Stimulated activated CD4-positive, alpha-beta T cell treated with anti-CD3 and anti-CD28 coated beads, Interleukin-2, amount 100 ng/mL, for 48 hours (primary cell): ENCODE measurements at places on chromosomes 4 and X.

- DNase-seq, result no peak
Measured at GRCh38 chrX:53078943-53079342, 3.2 kb upstream of the TSPYL2 start.

GRCh38 chrX:72238183-72238582, 644 bp downstream of the ERCC6L start:
- no peak for DNase-seq

DNA sequence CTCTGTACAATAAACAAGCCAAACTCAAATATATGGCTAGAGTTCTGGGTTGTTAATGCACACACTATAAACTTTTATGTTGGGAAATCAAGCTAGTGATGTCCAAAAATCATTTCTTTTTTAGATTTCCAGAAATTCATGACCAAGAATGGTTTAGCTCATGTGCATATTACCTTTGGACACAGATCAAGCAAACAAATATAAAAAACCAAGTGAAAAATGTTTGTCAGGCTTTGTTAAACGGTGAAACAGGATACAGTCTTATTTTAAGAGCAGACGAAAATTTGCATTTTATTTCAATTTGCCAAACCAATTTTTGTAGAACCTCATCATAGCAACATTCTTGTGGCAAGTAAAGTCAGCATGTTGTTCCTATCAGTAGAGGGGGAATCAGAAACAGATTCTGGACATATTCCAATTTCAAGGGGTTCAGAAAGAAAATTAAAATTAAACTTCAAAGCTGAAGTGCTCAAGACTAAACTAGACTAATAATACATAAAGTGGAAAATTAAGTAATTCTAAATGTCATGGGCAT, 413.6 kb downstream of the TRIML1 start:
- DNase-seq, result no peak

GRCh38 chr4:14269824-14270223, 642.3 kb upstream of the BOD1L1 start:
- no peak for DNase-seq

GRCh38 chrX:82335772-82336171, 1133.9 kb downstream of the SH3BGRL start:
- DNase-seq, result no peak

GRCh38 chrX:3509934-3510333, 163.5 kb upstream of the MXRA5 start:
- DNase-seq, result no peak

- DNase-seq, result no peak
Measured at GRCh38 chr4:80471756-80472155, 136.2 kb downstream of the CFAP299 start.

DNA sequence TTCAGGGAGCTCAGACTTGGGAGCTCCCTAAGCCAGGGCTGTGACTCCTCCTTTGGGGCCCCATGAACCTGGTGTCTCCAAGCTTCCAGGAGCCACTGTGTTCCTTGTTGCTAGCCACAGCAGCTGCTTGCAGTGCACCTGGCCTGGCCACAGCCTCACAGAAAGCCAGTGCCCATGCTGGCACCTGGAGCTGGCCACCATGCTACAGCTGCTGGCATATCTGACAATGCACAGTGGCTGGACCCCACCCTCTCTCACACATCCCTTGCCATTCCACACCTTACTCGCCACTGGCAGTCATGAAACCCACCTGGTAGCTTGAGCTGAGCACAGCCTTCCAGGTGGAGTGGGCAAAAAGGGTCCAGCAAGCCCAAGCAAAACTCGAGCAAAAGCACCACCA, 441.7 kb downstream of the ARAP2 start:
- no peak for DNase-seq

GRCh38 chr4:147768113-147768512, 36.2 kb downstream of the ARHGAP10 start:
- no peak for DNase-seq

GRCh38 chrX:149715468-149715867, 3.6 kb downstream of the MAGEA11 start:
- no peak for DNase-seq

- no peak for DNase-seq
Measured at GRCh38 chr4:134961963-134962362, 760.4 kb upstream of the PABPC4L start.

DNA sequence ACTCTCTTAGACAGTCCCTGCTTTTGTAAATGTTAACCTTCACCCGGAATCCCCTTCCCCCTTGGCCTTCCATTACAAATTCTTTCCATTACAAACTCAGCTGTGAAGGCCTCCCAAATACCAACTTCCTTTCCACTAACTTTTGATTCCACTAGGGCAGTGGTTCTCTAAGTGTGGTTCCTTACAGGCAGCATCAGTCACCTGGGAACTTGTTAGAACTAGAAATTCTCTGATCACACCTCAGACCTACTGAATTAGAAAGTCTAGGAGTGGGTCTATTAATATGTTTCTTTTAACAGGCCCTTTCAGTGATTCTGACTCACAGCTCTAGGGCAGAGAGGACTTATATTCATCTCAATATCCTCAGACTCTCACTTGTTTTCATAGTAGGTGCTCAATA, 19.0 kb upstream of the MRPL1 start:
- DNase-seq, result no peak

DNA sequence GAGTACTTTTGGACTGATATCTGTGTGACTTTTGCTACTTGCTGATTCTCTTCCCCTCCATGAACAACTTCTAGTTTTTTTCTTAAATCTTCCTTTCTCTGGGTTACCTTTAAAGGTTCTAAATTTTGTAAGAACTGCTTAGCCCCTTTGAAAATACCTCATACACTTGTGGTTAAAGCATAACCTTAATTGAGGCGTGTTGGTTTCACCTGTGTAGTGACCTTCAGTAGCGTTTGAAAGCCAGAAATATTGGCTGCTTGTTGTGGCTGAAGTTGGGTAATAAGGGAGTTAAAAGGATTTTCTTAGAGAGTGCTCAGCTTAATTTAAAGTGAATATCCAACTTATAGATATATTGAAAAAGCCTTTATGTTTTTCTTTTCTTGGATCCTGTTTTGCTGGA, 32.0 kb downstream of the MAGEC1 start:
- no peak for DNase-seq

- DNase-seq, result no peak
Measured at GRCh38 chr4:111323496-111323895, 700.6 kb upstream of the PITX2 start.

- DNase-seq, result no peak
Measured at GRCh38 chr4:102786279-102786678, 25.5 kb upstream of the MANBA start.

- no peak for DNase-seq
Measured at GRCh38 chrX:118521435-118521834, 25.8 kb downstream of the DOCK11 start.

- no peak for DNase-seq
Measured at GRCh38 chrX:44843318-44843702, 511 bp upstream of the DUSP21 start.

GRCh38 chr4:13126976-13127910, 356.9 kb downstream of the RAB28 start:
- no peak for DNase-seq

GRCh38 chr4:20859097-20859781, 159.0 kb downstream of the PACRGL start:
- no peak for DNase-seq

GRCh38 chr4:111789901-111790640, 355.2 kb upstream of the FAM241A start:
- no peak for DNase-seq

DNA sequence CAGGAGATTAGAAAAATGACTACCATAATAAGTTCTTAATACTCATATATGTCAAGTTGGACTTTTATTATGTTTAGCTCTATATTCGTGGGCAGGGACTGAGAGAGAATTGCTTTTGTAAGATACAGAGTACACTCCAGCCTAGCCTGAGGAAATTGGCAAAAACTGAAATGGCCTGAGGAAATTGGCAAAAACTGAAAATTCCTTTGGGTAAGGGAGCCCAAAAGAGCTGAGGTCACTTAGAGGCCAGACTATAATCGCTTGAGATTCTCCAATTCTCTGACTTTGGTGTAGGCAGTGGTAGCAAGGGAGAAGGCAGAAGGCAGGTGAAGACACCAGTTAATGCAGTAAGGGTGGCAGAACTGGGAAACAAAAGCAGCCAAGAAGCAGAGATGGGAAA, 124.5 kb upstream of the HCCS start:
- no peak for DNase-seq

GRCh38 chr4:7295197-7295910, 103.0 kb downstream of the SORCS2 start:
- no peak for DNase-seq

DNA sequence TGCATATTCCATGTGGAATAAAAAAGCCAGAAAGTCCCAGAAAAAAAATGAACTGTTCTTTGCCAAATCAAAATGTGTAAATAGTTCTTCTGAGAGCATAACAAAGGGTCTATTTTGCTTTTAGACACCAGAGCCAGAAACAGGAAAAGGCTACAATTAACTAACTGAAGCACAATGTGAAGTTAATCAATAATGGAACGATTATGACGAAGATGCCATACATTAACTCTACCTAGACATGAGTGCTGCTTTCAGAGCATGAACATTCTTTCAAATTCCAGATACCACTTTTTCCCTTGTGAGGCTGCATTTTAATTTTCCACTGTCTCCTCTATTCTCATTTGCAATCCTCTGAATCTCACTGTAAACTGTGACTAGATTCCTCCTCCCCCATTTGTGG, 48.7 kb upstream of the PHOX2B start:
- DNase-seq, result no peak

- no peak for DNase-seq
Measured at GRCh38 chr4:78863254-78863869, 75.9 kb downstream of the PAQR3 start.

- no peak for DNase-seq
Measured at GRCh38 chr4:123559955-123560871, 163.6 kb downstream of the SPRY1 start.

DNA sequence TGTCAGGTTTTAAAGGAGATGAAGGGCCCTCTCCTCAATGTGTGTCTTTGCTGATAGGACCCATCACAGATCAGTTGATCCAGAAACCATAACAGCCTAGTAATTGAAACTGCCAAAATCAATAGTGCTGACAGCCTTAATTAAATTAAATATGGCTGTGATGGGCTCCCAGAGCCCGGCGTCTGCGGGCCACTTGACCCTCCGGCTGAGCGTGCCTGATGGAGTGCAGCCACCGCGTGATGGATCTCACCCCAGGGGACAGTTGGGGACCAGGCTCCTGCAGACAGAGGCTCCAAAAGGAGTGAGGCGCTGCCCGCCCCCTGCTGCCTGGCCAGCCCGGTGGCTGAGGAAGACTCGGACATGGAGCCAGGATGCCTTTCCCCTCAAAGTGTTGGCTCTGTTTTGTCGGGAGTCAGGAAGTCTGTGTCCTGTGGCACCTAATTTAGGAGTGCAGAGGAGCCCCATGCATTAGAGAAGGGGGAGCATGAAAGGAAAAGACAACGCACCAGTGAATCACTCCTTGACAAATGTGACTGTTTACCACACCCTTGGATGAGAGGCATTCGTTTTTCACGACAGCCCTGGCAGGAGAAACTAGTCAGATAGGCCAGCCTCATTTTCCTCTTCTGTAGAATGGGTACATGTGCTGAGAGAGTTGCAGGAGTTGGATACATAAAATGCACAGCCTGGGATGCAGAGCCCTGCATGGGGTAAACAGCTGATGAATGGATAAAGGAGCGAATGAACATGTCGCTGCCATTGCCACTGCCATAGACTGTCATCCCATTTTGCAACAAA, 40.9 kb upstream of the MSX1 start:
- no peak for DNase-seq
